CD8-positive, alpha-beta T cell (primary cell): ENCODE measurements at places on chromosomes 1 and 21.

DNA sequence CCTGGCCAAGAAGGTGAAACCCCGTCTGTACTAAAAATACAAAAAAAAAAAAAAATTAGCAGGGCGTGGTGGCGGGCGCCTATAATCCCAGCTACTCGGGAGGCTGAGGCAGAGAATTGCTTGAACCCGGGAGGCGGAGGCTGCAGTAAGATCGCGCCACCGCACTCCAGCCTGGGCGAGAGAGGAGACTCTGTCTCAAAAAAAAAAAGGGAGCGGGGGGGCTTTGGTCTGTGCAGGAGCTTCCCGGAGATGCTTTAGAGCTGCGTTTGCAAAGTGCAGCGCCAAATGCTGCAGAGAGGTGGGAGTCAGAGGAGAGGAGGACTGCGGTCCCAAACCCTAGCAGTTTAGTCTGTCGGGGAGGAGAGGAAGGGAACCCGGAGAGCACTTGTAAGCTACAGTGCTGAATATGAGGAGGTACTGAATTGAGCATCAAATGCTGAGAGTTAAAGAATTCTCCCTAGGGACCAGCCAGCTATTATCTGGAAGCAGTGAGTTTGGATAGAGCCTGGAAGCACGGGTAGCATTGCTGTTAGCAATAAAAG is 569 bp downstream of the FALEC start:
- DNase-seq = no peak

DNA sequence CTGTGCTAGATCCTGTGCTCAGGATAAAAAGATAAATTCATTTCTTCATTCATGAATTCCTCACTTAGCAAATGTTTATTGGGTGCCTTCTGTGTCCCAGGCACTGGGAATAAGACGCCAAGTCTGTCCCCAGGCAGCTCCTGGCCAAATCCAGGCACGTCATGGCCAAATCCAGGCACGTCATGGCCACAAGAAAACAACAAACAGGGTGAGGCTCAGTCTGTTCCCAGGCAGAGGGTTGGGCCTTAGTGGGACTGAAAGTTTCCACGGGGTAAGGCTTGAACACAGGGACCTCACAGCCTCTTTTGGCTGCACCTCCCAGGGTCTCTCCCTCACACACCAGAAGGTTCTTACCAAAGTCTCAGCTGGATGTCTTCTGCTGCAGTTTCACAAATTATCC is 95.7 kb downstream of the PAX7 start:
- no peak for DNase-seq

- DNase-seq = no peak
Measured at GRCh38 chr1:232047473-232047872, 420.9 kb downstream of the DISC1 start.

- DNase-seq = no peak
Measured at GRCh38 chr1:31509124-31510072, 66.9 kb upstream of the TINAGL1 start.

GRCh38 chr1:234091876-234092275 is 187.4 kb downstream of the SLC35F3 start:
- no peak for DNase-seq

GRCh38 chr1:74193908-74194307 is 4.1 kb downstream of the LRRIQ3 start:
- DNase-seq = no peak

- no peak for DNase-seq
Measured at GRCh38 chr1:212959266-212960220, 9.2 kb downstream of the VASH2 start.

DNA sequence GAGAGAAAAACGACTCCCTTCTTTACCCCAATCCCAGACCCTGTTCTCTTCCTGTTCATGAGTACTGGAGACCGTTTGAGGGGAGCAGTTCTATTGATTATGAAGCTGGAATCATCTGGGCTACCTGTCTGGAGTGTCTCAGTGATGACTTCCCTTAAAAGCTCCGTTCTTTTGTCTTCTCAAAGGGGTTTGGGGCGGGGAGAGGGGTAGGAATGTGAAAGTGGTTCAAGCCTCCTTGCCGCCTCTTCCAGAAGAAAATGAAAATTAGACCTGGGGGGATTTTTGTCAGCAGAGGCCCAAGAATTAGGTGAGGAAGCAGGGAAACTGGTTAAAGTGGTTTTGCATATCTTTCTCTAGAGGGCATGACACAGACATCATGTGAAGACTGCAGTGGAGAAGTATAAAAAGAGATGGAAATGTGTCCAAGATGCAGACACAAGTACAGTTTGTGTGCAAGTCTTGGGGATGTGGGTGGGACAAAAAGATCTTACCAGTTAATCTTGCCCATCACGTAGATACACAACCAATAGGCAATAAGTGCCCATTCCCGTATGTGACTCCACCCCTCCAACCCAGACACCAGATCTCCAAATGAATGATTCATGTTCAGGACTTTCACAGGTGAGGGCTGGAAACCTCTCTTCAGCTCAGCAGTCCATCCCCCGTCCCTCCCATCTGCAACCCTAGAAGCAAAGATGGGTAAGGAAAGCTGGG is 470 bp upstream of the MTMR11 start:
- no peak for DNase-seq

DNA sequence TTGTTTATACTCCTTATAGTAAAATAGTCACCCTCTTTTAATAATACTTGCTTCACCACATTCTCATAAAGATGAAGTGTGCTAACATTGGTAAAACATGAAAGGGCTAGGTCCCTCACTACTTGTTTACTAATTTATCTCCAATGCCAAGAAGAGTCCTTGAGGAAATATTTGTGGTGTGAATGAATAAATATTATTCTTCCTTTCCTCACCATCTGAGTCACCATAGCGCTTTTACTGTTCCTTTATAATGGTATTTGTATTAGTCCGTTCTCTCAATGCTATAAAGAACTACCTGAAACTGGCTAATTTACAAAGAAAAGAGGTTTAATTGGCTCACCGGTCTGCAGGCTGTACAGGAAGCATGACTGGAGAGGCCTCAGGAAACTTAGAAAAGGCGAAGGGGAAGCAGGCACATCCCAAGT is 222.8 kb upstream of the ZRANB2 start:
- no peak for DNase-seq

DNA sequence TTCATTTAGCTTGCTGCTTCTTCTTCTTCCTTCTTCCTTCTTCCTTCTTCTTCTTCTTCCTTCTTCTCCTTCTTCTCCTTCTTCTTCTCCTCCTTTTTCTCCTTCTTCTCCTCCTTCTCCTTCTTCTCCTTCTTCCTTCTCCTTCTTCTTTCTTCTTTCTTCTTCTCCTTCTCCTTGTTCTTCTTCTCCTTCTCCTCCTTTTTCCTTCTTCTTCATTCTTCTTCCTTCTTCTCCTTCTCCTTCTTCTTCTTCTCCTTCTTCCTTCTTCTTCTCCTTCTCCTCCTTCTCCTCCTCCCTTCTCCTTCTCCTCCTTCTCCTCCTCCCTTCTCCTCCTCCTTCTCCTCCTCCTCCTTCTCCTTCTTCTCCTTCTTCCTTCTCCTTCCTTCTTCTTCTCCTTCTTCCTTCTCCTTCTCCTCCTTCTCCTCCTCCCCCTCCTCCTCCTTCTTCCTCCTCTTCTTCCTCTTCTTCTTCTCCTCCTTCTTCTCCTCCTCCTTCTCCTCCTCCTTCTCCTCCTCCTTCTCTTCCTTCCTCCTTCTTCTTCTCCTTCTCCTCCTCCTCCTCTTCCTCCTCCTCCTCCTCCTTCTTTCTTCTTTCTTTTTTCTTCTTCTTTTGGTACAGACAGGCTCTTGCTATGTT is 110.1 kb downstream of the ST3GAL3 start:
- DNase-seq = no peak

DNA sequence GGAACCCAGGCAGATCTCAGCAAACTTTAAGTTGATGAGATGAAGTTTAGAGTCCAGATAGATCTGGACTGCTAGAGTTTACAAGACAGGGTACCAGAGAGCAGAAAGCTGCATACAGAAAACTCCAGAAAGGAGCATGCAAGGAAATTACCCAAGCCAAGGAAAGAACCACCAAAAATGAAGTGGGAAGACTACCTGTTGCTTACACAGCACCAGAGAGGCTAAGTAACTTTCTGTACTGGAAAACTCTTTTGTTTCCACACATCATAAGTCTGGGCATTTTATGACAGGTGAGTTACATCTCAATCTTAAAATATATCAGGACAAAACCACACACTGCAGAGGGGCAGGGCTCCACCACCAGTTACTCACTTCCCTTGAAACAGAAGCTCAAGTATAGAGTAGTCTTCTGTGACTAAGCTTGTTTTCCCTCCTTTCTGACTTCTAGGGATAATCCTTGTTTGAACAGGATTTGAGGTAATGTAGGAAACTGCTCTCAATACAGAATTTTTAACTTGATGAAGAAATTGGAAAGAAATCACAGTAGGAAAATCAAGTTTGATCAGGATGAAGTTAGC is 17.4 kb upstream of the GJA9 start:
- no peak for DNase-seq

GRCh38 chr1:220221269-220221668 is 51.0 kb downstream of the RAB3GAP2 start:
- no peak for DNase-seq

GRCh38 chr1:24266998-24267397 is 52.2 kb upstream of the GRHL3 start:
- no peak for DNase-seq

DNA sequence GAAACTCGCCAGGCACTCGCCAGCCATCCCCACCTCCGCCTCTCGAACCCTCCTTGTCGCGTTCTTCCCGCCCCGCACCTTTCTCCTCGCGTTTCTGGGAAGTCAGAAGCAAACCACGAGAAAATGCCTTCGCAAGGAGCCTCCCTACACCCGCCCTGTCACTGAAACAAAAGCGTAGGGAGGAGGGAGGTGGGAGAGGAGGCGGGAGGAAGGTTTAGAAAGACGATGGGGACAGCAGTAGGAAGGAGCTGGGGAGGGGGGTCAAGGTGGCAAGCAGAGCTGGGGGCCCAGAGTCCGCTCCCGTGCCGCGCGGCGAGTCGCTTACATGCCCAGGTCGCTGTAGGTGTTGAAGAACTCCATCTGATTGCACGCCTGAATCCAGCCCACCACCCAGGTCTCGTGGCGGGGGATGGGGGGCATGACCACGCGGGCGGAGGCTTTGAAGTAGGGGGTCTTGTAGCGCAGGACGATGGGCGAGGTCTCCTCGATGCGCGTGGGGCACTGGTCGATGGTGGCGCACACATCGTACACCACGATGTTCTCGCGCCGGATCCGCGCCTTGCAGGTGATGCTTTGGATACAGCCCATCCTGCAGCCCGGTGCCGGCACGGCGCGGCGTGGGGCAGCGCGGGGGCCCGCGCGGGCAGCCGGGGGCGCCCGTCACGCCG is 1.0 kb downstream of the FAM78B start:
- no peak for DNase-seq

DNA sequence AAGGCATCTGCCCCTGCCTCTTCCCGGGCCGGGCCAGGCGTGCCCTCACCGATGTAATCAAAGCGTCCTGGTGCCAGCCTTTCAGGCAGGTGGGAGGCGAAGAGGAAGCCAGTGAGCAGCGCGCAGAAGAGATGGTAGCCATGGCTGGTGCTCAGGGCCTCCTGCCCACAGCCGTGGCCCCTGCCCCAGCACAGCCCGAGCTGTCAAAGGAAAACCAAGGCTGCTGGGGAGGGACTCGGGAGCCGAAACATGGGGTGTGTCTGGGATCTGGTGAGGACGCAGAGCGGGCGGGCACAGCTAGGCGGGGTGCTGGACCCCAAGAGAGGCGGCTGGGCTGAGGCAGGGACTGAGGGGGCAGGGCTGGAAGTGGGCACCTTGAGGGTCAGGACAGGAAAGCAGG is 2.7 kb downstream of the BGLAP start:
- DNase-seq = no peak

GRCh38 chr1:209989525-209989924 is 51.5 kb downstream of the SYT14 start:
- DNase-seq = no peak

- no peak for DNase-seq
Measured at GRCh38 chr1:84571150-84571535, 3.1 kb downstream of the CTBS start.

DNA sequence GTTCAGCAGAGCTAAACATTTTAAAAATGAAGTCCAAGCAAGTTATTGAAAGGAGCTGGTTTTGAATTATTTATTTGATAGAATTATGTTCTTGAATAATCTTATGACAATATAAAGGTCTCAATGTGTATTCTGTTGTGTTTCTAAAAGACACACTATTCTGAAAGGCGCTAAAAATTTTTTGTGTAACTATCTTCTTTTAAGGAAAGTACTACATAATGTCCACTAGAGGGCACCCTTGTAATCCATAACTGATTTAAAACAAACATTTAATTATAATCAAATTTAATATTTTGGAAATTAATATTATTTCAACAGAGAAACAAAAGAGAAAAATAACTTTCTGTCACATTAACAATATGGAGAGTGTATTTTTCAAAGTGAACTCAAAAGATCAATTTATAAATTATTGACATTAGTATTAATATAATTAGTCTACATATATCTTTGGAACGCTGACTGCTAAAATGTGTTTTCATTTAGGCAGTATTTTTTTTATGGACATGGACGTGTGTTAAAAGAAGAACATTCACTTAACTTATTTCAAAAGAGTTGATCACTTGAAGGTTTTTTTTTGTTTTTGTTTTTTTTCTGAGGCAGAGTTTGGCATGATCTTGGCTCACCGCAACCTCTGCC is 248.4 kb downstream of the DENND1B start:
- no peak for DNase-seq

DNA sequence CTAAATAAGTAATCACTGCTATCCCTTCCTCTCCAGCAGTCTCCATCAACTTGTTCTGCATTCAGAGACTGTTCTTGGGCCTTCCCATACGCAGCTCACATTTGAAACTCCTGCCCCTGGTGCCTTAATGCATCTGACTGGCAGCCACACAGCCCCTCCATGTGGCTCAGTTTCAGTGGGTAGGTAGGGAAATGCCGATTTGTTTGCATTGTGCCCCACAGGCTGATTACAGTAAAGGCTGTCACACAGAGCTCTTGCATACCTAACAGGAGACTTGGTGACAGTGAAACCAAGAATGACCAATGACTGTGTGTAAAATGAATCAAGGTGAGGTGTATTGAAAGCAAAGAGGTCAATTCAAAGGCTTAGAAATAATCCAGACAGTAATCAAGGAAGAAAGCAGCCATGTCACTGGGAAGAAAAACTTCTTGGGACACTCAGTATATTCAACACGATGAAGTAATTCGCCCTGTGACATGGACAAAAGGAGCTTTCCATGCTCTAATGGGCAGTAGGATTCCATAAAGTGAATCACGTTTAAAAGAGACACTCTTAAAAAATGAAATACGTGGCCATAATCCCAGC is 12.7 kb upstream of the B3GALNT2 start:
- DNase-seq = no peak

DNA sequence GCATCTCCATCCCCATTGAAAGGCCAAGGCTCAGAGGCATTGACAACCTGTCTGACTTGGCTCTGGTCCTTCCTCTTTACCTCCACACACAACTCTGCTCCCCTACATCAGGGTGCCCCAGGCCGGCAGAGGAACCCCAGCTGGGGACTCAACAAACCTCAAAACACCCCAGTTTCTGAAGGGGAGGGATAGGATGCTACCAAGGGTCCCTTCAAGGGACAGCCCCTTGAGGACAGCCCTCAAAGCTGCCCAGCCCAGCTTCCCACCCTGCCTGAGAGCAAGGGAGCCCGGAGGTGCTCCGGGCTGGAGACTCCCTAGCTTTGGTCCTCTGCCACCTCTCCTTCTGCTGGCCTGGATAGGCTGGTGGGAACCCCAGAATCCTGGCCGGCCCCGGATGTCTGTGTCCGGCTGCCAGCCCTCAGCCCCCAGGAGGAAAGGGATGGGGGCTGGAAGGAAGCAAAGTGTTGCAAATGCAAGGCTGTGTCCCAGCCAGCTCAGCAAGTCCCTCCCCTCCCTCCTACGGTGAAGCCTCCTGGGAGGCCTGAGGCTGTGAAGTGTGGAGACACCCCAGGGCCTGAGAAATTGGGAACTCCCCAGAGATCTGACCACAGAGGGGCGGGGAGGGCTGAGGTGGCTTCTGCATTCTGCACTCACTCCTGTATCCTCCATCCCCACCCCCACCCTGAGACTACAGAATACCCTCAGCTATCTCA is 1.1 kb upstream of the MARCKSL1 start:
- peak; percentile 91 for DNase-seq
